ENCODE measurements at places on chromosomes 5 and 9. TPM values are rescaled to one million over a fixed set of nuclear protein-coding genes. Genes with fewer than 3 reads are reported as not detected.

PCDHGB7 gene
- total RNA-seq, result 0.05 TPM

FAM153A gene
- total RNA-seq, result not detected

BHMT gene
- not detected for total RNA-seq

F2RL1 gene
- total RNA-seq, result 260 TPM

SGCD gene
- total RNA-seq, result 4.5 TPM

COL27A1 gene
- total RNA-seq, result 14.6 TPM

Data from A549 treated with CORT108297 at 1 μM for 4 hours (cell line).